ENCODE measurements at places on chromosomes 3 and 15.
A peak's percentile ranks its signal among the peaks of the same experiment; 100 is the strongest.

- DNase-seq, result no peak
These were observed 117.3 kb upstream of the FLNB start for GRCh38 chr3:57890874-57891273.

DNA sequence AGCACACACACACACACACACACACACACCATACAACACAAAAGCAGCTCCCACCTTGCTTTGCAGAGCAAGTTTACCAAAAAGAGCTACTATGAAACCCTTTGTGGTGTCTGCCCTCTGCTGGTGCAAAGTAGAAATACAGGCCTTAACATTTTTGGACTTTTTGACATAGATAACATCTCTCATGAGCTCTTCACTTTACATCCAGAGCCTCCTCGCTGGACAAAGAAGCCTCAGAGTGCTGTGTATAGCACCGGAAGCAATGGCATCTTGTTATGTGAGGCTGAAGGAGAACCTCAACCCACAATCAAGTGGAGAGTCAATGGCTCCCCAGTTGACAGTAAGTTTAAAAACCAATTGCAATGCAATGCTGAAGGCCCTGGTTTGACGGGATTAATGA is 157.9 kb downstream of the CHL1 start:
- no peak for DNase-seq

DNA sequence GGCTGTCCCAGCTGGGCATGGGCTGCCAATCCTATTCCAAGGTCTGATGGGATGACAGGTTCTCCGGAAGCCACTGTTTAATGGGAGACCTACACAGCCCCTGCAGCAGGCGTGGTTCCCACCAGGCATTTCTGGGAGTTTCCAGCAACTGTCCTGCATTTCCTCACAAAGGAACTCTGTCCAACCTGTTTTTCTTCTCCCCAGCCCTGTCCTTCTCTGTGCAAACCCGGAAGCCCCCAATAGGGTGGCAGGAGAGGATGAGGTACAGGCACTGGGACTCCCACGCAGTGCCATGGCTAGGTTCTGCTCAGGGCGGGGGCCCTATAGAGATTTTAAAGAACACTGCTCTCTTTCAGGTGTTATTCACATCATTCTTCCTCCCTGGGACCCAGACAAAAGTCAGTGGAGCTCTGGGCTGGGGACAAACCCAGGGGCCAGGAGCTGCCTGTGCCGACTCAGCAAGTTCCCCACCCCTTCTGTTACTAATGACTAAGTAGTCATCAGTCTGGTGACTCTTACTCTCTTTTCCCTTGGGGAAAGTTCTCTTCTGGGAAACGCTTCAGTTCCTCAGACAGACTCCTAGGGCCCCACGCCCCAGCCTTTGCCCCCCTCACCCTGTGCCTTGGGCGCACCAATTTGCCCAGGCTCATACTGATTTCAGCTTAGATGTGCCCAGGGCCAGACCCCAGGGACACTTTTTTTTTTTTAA is 97.7 kb downstream of the CD47 start:
- no peak for DNase-seq

- DNase-seq, result no peak
These were observed 134.6 kb downstream of the ATP8B4 start for GRCh38 chr15:49984436-49984835.

GRCh38 chr3:114902691-114903101 is 244.4 kb downstream of the ZBTB20 start:
- DNase-seq, result no peak

DNA sequence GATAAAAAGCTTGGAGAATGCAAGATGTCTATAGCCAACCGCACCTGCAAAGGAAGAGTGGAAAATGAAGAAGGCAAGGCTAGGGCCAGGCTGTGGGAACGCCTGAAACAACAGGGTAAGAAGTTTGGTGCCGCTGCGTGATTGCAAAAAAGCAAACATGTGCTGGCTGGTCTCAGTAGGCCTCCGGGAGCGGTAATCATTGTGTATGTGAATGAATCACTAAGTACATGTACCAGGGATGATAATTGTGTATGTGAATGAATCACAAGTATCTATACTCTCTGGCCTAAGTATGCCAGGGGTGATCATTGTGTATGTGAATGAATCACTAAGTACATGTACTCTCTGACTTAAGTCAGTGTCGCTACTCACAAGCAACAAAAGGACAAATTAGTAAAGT is 40.3 kb upstream of the PARL start:
- DNase-seq, result no peak

DNA sequence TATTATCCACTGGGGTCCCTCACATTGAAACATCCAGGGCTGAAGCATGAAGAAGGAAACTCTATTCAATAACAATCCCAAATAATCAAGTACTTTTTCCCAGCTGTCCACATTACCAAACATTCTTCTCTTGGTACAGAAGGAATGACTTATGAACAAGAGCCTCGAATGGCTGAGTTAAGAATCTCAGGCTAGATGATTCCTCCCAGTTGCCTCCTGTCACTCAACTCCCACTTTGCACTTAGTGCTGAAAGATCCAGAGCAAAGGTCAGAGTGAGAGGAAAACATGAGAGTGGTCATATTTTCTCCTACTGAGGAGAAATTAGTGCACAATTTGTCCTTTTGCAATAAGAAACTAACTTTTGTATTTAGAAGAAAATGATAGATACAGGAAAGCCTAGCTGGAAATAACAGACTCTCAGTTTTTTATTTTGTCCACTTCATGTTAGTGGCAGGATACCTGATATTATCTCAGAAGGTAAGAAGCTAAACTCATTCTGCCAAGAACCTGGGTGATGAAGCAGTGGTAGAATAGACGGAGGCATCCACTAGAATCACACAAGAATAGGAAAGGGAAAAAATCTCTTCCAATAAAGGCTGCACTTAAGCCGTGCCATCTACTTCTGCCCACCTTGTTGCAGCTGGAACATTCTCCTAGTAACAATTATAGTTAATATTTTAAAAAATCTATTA is 46.2 kb downstream of the GADL1 start:
- DNase-seq, result no peak

DNA sequence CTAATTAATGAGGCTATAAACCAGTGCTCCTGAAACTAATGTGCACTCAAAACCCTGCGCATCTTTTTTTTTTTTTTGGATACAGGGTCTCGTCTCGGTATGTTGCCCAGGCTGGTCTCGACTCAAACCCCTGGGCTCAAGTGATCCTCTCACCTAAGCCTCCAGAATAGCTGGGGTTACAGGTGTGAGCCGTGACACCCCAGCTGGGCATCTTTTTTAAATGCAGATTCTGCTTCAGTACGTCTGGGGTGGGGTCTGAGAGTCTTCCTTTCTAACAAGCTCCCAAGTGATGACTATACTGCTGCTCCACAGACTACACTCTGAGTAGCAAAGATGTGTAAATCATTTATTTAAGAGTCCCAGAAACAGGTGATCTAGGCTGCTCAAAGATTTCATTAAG is 73.0 kb downstream of the BFSP2 start:
- DNase-seq, result no peak

GRCh38 chr3:25454005-25454927 is 26.2 kb downstream of the RARB start:
- no peak for DNase-seq

GRCh38 chr3:126837773-126838172 is 133.7 kb downstream of the CHCHD6 start:
- DNase-seq, result no peak

DNA sequence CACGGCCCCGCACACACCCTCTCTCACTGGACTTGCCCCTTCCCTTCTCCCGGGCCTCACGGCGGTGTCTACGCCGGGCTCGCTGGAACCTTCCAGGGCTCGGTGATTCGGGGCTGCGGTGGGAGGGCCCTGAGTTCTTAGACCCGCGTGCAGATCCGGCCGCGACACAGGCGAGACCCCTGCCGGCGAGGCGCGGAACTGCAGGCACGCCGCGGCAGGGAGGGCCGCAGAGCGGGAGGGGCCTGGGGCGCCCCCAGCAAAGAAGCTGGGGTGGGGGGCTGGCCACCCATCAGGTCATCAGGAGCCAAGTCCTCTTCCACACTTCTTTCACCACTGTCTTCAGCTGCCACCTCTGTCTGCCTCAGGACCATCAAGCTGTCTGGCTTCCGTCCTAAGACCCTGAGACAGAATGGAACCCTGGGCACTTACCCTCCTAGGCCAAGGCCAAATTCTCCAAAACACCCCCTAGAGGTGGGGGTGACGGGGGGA is 164.5 kb downstream of the XXYLT1 start:
- peak; percentile 47 for DNase-seq

DNA sequence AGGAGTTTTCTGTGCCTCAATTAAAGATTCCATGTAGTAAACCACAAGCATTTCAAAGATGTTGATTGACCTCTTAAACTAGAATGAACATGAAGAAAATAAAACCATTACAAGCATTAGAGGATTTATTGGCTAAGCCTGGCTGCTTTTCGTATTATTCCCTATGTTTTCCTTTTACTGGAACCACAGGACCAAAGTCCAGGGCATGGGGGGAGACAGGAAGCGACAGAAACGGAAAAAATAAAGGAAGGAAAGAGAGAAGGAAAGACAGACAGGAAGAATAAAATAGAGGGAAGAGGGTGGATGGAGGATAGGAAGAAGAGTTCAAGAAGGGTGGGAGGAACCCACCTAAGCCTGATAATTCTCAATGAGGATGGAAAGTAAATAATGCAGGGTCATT is 169.9 kb downstream of the SHQ1 start:
- no peak for DNase-seq

- DNase-seq, result no peak
These were observed 62.7 kb downstream of the CASR start for GRCh38 chr3:122246199-122246598.

DNA sequence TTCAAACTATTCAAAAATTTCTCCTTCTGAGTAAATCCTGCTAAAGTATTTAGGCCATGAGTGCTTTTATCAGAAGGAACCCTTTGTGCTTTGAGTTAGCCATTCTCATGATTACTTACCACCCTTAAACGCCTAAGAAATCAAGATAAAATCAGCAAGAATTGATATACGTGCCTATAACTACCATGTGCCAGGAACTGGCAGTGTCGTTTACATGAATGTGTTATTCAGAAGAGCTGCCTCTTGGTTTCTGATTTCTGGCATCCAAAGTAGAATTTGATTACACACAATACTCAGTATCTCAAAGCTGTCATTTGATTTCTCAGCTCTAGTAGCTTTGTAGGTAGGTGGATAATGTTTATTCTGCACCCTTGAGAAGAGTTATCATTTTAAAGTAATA is 351.3 kb upstream of the CCDC54 start:
- DNase-seq, result no peak

DNA sequence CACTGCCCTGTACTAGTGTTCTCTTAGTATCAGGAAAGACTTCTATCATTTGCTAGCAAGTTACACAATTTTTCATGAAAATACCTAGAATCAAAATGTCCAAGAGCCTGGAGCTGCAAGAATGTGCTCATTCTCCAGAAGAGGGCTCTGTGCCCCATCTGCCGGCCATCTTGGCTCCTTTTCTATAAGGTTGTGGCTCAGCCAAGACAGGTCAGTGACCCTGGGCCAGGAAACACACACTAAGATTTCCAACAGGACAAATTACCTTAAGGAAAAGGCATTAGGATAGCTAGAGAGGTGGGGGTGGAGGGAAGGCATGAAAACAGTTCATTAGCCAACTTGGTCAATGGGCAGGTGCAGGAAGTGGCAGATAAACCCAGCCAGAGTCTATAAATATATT is 20.7 kb downstream of the TIMP4 start:
- no peak for DNase-seq

DNA sequence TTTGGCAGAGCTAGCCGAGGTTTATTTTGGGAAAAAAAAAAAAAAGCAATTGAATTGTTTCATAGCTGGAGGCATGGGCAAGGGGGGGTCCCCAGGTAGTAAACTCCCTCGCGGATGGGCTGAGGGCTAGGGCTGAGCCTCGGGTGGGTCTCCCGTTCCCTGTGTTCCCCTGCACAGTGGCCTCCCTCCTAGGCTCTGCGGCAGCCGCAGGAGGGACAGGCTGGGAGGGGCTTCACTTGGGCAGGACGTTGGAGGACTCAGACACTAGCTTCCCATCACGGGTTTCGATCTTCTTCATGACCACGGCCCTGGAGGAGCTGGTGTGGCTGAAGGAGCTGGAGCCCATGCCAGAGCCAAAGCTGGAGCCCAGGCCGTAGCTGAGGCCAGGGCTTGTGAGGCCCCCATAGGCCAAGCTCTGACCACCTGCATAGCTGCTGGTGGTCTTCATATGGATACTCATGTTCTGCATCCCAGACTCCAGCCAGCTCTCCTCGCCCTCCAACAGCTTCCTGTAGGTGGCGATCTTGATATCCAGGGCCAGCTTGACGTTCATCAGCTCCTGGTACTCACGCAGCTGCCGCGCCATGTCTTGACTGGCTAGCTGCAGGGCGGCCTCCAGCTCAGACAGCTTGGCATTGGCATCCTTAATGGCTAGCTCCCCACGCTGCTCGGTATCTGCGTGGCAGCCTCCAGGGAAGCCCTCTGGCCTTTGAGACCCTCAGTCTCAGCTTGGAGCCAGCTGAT is 64.0 kb upstream of the CDAN1 start:
- DNase-seq, result no peak

GRCh38 chr3:188124184-188124583 is 29.8 kb upstream of the LPP start:
- DNase-seq, result no peak

DNA sequence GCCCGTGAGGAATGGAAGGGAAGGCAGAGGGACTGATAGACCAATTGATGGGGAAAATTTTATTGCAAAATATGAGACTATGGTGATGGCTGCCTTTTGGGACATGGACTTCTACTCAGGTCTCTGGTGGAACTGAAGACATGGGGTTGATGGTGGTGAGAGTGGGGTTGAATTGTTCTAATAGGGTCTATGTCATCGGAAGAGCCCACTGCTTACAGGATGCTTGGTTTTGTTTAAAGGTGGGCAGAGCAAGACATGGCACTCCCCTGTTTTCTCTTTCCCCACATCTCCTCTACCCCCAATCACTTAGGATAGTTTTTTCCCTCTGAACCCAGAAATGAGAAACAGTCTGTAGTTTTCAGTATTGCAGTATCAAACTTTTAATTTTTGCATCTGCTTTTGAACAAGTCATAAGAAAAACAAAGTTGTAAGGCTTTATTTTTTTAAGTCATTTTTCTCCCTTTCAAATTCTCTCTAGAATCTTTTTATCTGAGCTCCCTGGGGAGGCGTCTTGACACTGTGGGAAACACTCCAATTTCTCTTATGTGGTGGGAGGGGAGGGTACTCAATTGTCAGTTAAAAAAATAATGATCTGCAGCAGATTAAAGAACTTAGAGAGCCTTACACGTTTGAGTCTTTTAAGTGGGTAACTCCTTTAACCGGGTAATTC is 276.2 kb upstream of the TBC1D5 start:
- no peak for DNase-seq

DNA sequence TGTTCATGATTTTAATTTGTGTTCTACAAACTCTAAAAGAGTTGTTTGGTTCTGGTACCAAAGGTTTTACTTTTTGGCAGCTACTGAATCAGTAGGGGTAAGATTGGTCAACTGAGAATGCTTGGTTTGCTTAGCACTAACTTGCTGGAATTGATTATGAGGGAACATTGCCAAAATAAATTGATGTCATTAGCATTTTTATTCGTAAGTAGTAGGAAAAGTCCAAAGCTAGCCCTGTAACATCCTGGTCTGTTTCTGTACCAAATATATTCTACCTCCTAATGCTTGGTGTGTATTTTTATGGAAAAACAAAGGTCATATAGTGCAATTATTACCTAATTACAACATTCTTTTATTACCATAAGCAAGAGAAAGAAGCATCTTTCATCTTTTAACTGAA is 35.9 kb upstream of the KPNA4 start:
- no peak for DNase-seq

GRCh38 chr3:136750897-136751315 is 1.3 kb downstream of the STAG1 start:
- no peak for DNase-seq
